SW 1271 (cell line): ENCODE measurements at places on chromosomes 1 and 21.

- no peak for DNase-seq
Measured at GRCh38 chr1:226915672-226915995, 24.5 kb upstream of the COQ8A start.

DNA sequence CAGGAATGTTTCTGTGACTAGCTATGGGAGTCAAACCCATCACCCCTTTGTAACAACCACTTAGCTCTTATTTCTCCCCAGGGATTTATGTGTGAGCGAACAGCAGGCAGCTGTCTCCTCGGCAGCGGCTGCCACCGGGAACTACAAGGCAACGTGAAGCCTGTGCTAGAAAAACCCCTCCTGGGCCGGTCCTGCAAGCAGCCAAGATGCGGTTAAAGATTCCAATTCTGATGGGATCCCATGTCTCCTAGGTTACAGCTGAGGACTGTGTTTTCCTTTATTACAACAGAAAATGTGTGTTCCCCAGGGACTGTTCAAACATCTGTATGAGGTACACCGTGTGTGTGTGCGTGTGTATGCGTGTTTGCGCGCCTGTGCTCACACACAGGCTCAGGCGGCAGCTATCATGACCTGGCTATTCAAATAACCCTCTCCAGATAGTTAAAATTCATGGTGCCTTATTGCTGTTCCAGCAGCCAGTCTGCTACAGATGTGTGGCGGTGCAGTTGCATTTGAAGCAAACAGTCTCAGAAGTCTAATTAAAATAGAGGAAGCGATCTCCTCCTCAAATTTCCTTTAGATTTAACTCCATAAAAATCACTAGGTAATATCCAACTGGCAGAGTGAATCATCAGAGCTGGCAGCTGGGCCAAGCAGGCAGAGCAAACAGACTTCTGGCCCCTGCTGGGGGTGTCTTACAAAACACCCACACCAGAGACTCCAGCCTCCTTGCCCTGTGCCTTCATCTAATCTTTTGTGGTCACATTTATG, 68.0 kb downstream of the LMX1A start:
- DNase-seq: no peak

DNA sequence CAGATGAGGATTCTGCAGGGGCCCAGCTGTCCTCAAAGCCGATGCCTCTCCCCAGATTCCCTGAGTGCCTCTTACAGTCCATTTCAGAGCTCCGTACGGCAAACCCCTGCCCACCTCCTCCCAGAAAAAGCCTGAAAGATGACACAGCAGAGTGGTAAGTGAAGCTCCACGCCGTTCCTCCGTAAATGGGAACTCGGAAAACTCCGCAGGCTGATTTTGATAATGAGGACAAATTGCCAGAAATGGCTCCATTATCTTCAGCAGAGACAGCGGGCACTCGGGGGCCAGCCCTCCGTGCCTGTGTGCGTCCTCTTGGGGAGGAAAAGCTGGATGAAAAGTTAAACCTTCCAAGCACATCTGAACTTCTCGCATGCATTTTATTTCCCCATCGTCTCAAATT, 81.1 kb downstream of the NPHP4 start:
- DNase-seq: no peak

DNA sequence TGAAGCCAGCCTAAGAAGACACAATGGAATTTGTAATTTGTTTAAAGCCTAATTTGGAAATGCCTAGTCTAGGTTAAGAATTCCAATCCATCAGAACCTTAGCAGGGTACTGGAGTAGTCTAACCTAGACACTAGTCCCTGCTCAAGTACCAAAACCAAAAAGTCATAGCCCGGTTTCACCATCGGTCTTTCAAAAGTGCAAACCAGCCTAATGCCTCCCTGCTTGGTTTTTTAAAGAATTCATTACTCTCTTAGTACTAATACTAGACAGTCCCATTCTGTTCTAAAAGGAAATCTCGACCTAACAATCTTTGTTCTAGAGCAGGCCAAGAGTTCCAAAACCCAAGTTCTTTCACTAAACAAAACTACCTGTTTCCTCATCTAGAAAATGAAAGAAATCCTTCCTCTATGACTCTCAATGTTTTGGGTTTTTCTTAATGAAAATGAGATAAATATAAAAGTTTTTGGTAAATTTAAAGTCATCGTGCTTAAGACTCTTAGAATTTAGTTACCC, 2.6 kb downstream of the PUM1 start:
- DNase-seq: no peak

- peak; percentile 54 for DNase-seq
Measured at GRCh38 chr1:31815752-31816500, at the start of gene SPOCD1. Gene SPOCD1, minus strand, starts transcription at chr1:31816022. Its CDS starts 689 bp downstream, at chr1:31815333.

DNA sequence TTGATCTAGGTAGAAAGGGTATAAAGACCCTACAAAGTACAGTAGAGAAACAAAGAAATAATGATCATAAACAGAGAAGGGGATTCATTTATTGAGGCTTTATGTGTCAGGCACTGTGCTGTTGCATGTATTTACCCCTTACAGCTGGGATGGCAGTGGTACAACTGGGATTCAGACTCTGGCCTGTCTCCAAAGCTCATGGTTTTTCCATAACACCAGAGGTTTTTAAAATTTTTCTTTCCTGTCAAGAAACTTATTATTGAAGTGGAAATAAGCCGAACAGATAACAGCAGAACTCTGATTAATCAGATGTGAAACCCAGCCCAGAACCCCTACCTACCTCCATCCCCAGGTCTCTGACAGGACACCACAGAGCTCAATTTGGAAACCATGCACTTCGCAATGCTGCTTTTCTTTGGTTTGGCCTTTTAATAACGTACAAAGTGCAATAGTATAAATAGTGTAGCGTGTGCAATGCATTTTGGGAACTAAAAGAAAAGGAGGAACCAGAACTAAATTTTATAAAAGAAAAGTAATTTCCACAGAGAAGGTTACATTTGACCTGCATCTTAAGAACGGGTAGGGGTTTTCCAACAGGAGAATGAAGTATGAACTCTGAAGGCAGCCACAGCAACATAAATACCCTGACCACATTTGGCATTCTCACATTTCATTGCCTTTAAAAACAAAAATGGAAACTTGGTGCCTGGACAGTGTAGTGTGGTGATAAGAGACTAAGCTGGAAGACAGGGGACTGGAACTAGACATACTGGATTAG, 92.0 kb upstream of the S1PR1 start:
- DNase-seq: no peak

DNA sequence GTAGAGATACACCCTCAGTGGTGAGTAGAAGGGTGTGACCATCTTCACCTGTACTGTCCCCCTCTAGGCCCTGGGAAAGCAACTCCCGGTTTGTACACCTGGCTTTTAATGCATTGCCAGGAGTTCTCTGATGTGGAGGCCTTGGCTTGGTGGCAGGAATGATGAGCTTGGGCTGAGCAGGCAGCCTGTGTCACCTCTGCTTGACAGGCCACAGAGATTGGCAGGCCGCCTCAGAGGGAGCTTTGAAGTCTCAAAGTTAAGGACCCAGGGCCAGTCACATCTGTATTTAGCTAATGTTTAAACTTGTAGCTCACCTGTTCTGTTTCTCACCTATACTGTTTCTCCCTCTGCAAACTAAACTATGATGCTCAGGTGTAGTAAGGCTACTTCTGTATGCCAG, 28.5 kb downstream of the HUNK start:
- DNase-seq: no peak

DNA sequence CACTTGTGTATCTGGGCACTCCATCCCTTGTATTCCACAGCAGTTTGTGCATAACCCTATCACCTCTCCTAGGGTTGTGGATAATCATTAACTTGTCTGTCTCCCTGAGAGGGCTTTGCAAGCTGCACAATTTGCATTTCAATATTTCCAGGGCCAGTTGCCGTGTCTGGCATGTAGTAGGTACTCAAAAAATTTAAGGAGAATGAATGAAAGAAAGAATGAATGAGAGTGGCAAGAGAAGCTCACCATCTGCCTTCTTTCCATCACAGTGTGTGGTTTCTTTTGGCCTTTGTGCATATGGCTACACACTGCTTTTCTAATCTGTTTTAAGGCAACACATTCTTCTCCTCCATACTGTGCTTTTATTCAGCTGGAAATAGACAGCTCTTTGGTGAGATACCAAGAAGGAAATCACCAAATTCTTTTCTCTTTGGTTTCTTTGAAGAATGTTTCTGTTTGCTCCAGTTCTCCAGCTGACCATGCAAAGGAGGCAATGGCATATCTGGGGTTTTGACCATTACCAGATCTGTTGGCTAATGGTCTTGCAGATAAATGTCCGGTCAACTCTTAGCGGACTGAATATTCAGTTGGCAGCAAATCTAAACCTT, 49.4 kb downstream of the NGF start:
- no peak for DNase-seq

- no peak for DNase-seq
Measured at GRCh38 chr1:74995821-74996220, 138.4 kb upstream of the LHX8 start.

DNA sequence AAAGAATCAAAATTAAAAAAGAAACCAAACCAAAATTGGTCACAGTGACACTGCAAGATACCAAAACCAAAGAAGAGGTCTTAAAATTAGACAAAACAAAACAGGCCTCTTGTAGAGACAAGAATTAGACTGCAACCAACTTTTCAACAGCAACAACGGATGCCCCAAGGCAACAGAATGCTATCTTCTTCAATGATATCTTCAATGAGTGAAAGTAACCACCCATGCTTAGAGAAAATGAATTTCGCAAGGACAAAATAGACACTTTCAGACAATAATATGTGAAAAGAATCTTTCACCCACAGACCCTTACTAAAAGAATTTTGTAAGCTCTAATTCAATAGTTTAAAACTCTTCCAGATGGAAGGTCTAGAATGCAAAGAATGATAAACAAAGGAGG, 41.7 kb downstream of the USP48 start:
- no peak for DNase-seq

GRCh38 chr1:39087435-39087834, 61.3 kb downstream of the NDUFS5 start:
- DNase-seq: no peak

DNA sequence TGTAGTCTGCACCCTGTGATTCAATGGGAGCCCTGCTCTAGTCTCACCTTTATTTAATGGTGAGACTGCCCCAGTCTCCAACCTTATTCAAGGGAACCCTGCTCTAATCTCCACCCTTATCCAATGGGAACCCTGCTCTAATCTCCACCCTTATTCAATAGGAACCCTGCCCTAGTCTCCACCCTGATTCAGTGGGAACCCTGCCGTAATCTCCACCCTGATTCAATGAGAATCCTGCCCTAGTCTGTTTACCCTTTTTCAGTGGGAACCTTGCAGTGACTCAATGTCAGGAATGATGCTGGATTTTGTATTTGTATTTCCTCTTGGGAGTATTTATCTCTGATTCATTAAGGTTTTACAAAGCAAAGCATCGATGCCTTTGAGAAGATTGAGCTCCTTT, 39.5 kb downstream of the TRPM2 start:
- no peak for DNase-seq

GRCh38 chr1:39310015-39310414, 105.5 kb downstream of the MACF1 start:
- no peak for DNase-seq

DNA sequence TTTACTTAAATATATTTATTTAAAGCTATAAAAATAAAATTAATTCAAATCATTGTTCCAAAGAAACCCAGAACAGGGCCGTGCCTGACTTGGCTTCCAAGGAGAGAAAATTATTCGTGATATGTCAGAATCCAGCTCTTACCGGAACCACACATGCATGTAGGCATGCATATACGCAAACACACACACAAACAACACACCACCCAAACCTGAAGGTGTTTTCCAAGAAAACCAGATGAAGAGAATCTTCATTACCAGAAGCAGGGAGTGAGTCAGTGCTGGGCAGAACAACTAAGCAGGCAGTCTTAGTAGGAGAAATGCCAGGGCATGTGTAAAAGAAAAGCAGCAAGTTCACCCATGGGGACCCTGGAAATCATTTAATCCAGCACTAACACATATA, 432.0 kb upstream of the BEND5 start:
- DNase-seq: no peak

- DNase-seq: no peak
Measured at GRCh38 chr1:91450260-91450659, 45.6 kb upstream of the HFM1 start.

DNA sequence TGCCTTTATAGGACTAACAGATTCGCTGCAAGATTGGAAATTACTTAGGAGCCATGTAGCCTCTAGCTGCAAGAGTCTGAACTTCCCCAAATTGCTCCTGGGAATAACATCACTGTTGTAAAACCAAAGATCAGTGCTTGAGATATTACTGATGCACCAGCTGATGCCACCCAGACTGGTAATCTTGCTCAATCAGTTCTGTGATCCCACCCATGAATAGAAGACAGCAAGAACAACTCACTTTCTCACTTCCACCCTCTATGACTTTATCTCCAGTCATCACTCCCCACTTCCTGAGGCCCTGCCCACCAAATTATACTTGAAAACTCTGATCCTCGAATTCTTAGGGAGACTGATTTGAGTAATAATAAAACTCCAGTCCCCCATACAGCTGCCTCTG, 1011.1 kb downstream of the PLA2G4A start:
- no peak for DNase-seq

DNA sequence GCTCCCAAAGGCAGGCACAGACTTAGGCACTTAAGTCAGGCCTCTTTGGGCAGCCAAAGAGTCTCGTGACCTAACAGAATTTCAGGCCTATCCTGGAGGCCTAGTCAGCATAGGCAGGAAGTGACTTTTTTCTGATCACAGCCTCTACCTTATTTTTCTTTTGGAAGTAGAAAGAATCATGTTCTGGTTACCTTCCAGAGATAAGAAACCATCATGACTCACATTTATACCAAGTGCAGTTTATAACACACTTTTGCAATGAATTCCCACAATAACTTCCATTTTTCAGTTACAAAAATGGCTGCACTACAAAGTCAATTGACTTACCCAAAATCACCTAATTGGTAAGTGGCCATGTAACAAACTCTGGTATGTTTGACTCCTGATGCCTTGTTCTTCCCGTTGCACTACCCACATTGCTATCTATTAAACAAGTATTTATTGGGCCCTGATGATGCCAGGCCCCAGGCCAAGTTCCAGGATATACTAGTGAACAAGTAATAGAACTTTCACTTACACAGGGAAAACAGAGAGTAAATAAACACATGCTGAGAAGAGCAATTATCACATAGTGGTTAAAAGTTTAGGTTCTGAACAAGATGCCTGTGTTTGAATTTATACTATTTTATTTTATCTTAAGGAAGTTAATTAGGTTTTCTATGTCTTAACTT, 74.3 kb downstream of the SH3GLB1 start:
- no peak for DNase-seq

DNA sequence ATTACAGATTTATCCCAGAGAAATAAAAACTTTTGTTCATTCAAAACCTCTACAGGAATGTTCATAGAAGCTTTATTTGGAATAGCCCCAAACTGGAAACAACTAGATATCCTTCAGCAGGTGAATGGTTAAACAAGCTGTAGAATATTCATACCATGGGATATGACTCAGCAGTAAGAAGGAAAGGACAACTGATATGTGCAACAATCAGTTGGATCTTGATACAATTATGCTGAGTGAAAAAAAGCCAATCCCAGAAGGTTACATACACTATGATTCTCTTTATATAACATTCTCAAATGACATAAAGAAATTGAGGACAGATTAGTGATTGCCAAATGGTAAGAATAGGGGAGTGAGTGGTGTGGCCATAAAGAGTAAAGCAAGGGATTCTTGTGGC, 376.7 kb downstream of the S1PR1 start:
- peak; percentile 13 for DNase-seq

GRCh38 chr1:145977486-145978470, 13.3 kb downstream of the POLR3GL start:
- peak; percentile 16 for DNase-seq
